ENCODE measurements at places on chromosomes 3 and 15.

- no peaks in the 10 kb centered on the region for H3K27me3 ChIP-seq
- H3K36me3 ChIP-seq = peaks cover 42% of the 10 kb centered on the region
- H3K4me3 ChIP-seq = no peak overlapping the region
- H3K4me1 ChIP-seq = peaks cover 28% of the 10 kb centered on the region
- peak overlapping the region; percentile 88 for H3K27ac ChIP-seq
Measured at GRCh38 chr15:42275780-42276391, 2.7 kb upstream of the TMEM87A start.

- H3K27ac ChIP-seq = no peak overlapping the region
- H3K4me1 ChIP-seq = peaks cover 6% of the 10 kb centered on the region
- H3K4me3 ChIP-seq = no peak overlapping the region
- H3K27me3 ChIP-seq = no peaks in the 10 kb centered on the region
Measured at GRCh38 chr3:170324962-170325361, 32.6 kb upstream of the SKIL start.

- H3K27ac ChIP-seq = no peak overlapping the region
- H3K27me3 ChIP-seq = no peaks in the 10 kb centered on the region
- H3K4me1 ChIP-seq = no peaks in the 10 kb centered on the region
- no peak overlapping the region for H3K4me3 ChIP-seq
Measured at GRCh38 chr3:138778643-138779042, 56.1 kb downstream of the PIK3CB start.

- H3K4me1 ChIP-seq = peaks cover 47% of the 10 kb centered on the region
- H3K27ac ChIP-seq = no peak overlapping the region
- no peaks in the 10 kb centered on the region for H3K27me3 ChIP-seq
- no peaks in the 10 kb centered on the region for H3K36me3 ChIP-seq
- H3K4me3 ChIP-seq = no peak overlapping the region
Measured at GRCh38 chr3:101944308-101944707, 95.0 kb downstream of the NFKBIZ start.

- no peaks in the 10 kb centered on the region for H3K36me3 ChIP-seq
- H3K4me3 ChIP-seq = no peak overlapping the region
- no peaks in the 10 kb centered on the region for H3K27me3 ChIP-seq
- H3K27ac ChIP-seq = no peak overlapping the region
Measured at GRCh38 chr3:57797701-57798487, 41.8 kb downstream of the SLMAP start.

DNA sequence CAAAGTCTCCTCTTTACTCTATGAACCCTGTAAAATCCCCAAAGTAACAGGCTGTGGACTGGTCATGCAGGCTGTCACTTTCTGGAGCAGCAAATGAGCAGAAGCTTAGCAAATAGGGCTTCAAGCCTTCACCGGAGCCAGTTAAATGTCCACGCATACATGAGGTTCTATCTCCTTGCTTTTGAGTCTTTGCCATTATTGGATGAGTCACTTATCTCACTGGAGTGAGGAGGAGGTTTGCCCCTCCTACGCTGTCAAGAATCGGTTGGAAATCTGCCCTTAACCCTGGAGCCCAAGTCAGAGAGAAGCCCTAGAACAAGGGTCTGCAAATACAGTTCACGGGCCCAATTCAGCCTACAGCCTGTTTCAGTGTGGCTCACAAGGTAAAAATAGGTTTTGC, 126.1 kb upstream of the CTNNB1 start:
- no peaks in the 10 kb centered on the region for H3K4me1 ChIP-seq
- H3K27ac ChIP-seq = no peak overlapping the region
- no peak for DNase-seq
- H3K36me3 ChIP-seq = no peaks in the 10 kb centered on the region

DNA sequence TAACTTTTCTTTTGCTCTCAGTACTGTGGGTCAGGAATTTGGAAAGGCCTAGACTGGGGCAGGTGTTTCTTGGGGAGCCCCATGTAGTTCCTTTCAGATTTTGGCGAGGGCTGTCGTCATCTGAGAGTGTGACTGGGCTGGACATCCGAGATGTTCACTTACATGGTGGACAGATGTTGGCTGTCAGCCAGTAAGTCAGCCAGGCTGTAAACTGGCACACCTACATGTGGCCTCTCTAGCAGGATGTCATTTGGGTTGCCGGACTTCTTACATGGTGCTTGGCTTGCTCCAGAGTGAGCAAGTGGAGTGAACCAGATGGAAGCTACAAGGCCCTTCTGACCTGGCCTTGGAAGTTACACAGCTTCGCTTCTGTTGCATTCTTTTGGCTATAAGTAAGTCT, 20.7 kb downstream of the TATDN2 start:
- H3K4me1 ChIP-seq = peaks cover 15% of the 10 kb centered on the region
- DNase-seq = no peak
- H3K27ac ChIP-seq = no peak overlapping the region
- H3K4me3 ChIP-seq = no peak overlapping the region
- H3K27me3 ChIP-seq = no peaks in the 10 kb centered on the region
